ENCODE measurements at places on chromosomes 4 and X.

- DNase-seq = no peak
Observed at GRCh38 chr4:156695163-156695562, 276.4 kb downstream of the PDGFC start.

- no peak for DNase-seq
Observed at GRCh38 chr4:189069772-189070171, 870.9 kb upstream of the FRG1 start.

DNA sequence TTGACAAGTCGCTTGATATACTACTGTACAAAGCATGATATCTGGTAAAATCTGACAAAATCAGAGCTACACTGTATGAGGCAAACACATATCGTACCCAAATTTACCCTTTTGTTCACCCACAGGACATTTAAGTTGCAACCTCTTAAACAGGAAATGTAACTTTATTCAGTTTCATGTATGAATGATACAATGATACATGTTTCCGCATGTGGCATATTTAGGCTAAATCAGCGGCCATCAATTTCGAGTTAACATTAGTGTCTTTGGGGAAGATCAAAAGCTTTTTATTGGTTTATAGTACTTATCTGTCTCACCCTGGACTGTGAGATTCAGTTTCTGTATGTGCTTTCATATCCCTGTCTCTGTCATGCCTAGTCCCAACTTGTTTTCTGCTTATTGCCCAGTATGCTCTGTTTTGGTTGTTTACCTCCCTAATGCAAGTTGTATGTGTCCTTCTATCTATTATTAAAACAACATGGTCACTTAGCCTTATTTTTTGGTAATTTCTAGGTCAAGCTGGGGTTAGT is 97.3 kb upstream of the HPRT1 start:
- DNase-seq = no peak

DNA sequence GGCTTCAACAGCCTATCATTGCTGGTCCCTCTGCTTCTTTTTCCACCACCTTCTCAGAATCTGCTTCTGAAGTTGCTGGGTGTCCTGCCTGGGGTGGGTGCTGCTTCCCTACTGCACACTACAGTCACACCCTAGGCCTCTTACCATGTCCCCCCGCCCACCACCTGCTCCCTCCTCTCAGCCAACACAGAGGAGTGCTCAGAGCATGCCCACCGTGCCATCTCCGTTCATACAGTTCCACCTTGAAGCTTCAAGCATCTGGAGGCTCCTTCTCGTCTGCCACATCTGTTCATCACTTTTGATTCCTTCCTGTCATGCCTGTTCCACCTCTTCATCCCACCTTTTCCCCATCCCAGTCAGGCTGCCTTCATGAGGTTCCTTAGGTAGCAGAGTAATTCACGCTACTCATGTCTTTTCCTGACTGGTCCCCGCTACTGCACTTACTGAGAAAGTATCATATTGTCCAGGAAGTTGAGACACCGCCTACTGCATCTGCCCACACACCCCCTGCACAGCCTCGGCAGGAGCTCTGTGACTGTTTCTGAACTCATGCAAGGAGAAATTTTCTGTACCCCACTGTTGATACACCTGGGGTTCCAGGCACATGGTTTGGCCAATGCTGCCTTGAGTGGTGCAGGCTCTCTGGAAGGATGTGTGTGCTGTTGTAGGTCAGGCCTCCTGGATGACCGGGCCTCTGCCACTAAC is 39.5 kb downstream of the HADH start:
- DNase-seq = no peak

GRCh38 chrX:15515931-15516330 is 15.3 kb downstream of the BMX start:
- DNase-seq = no peak

Data from B cell (primary cell).